ENCODE measurements at places on chromosomes 12 and 14.

DNA sequence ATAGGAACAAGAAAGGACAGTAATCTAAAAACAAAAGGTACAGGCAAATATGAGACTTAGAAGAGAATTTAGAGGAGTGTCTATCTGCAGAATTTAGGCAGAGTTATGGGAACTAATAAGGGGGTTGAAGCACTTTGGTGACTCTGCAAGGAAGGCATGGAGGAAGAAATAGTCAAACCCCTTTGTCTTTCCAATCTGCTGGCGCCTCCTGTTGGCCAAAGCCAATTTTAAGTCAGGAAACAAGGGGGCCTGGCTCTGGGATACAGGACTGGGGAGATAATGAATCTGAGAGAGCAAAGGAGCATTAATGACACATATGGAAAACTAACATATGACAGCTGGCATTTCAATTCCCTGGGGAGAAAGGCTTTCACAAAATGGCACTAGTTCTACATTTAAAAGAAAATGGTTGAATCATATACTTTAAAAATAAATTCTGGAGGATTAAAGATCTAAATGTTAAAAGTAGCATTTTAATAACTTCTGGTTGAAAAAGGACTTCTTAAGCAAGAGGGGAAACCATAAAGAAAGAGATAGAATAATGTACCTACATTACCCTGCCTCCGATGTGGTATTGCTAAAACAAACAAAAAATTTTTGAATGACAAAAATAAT is 48.5 kb upstream of the CSRP2 start:
- H3K4me1 ChIP-seq, result peaks cover 8% of the 10 kb centered on the region
- no peak overlapping the region for H3K27ac ChIP-seq
- H3K36me3 ChIP-seq, result no peaks in the 10 kb centered on the region
- H3K4me3 ChIP-seq, result no peak overlapping the region
- no peaks in the 10 kb centered on the region for H3K27me3 ChIP-seq
- DNase-seq, result peak; percentile 85

GRCh38 chr12:46261646-46262045 is 7.2 kb downstream of the SLC38A1 start:
- no peak overlapping the region for H3K27ac ChIP-seq
- no peak for DNase-seq
- peaks cover 3% of the 10 kb centered on the region for H3K36me3 ChIP-seq
- H3K27me3 ChIP-seq, result no peaks in the 10 kb centered on the region
- peaks cover 33% of the 10 kb centered on the region for H3K4me1 ChIP-seq

DNA sequence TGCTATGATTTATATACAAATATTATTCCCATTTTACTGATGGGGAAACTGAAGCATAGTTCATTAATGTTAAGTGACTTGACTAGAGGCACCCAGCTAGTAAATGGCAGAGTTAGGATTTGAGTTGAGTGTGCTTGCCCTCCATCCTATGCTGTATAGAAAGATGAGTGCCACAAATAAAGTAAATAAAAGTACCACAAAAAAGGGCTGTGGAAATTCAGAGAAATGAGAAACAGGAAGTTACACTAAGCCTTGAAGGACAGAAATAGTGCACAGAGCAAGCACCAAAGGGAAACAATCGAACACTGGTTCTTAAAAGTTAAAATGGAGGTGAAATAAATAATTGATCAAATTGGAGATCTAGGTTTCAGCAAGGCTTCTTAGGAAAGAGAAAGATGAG is 9.2 kb upstream of the ABCD2 start:
- H3K27ac ChIP-seq, result no peak overlapping the region
- no peaks in the 10 kb centered on the region for H3K36me3 ChIP-seq
- no peaks in the 10 kb centered on the region for H3K27me3 ChIP-seq
- peaks cover 5% of the 10 kb centered on the region for H3K4me1 ChIP-seq
- H3K4me3 ChIP-seq, result no peak overlapping the region
- no peak for DNase-seq

GRCh38 chr14:76498976-76499375 is 123.0 kb downstream of the ESRRB start:
- no peaks in the 10 kb centered on the region for H3K36me3 ChIP-seq
- peaks cover 6% of the 10 kb centered on the region for H3K4me1 ChIP-seq
- DNase-seq, result no peak
- no peak overlapping the region for H3K27ac ChIP-seq

DNA sequence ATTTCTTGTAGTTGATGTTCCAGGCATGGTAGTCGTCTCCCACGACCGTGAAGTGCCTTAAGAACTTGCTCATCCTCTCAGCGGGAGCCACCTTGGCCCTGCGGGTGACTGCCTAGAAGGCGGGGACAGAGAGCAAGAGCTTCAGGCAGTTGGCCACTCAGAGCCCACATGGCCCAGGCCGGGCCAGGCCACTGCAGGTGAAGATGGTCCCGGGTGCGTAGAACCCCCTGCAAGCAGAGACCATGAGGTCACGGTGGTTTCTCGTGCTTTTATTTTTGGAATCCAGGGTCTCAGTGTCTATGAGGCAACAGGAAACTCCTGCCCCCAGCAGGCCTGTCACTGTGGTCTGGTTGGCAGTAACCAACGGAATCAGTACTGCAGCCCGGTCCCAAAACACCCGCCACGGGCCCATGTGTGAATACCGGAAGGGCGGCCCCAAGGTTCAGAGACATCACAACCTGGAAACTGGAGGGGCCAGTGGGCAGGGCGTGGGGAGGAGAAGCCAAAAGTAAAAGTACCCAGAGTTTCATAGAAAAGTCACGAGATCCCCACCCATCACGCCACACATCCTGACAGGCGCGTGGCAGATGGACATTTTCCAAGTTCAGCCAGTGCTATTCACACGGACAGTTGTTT is 27.5 kb downstream of the HVCN1 start:
- no peak overlapping the region for H3K4me3 ChIP-seq
- DNase-seq, result no peak
- H3K4me1 ChIP-seq, result no peaks in the 10 kb centered on the region
- H3K36me3 ChIP-seq, result peaks cover 3% of the 10 kb centered on the region
- no peaks in the 10 kb centered on the region for H3K27me3 ChIP-seq

DNA sequence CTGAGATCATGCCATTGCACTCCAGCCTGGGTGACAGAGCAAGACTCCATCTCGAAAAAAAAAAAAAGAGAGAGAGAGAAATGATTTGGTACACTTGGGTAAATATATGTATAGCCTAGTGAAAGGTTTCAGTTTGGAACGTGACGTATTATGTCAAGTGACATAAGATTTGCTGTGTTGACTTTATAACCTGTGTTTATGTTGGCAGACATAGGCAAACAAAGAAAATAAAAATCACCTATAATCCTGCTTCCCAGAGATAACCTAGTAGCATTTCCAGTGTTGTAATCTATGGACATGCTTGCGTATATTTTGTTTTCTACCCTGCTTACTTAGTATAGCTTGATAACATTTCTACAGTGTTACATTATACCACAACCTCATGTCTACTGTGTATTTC is 16.7 kb downstream of the ERG28 start:
- H3K36me3 ChIP-seq, result peaks cover 3% of the 10 kb centered on the region
- H3K27ac ChIP-seq, result no peak overlapping the region
- H3K27me3 ChIP-seq, result no peaks in the 10 kb centered on the region
- H3K4me3 ChIP-seq, result no peak overlapping the region
- H3K4me1 ChIP-seq, result no peaks in the 10 kb centered on the region
- DNase-seq, result no peak

DNA sequence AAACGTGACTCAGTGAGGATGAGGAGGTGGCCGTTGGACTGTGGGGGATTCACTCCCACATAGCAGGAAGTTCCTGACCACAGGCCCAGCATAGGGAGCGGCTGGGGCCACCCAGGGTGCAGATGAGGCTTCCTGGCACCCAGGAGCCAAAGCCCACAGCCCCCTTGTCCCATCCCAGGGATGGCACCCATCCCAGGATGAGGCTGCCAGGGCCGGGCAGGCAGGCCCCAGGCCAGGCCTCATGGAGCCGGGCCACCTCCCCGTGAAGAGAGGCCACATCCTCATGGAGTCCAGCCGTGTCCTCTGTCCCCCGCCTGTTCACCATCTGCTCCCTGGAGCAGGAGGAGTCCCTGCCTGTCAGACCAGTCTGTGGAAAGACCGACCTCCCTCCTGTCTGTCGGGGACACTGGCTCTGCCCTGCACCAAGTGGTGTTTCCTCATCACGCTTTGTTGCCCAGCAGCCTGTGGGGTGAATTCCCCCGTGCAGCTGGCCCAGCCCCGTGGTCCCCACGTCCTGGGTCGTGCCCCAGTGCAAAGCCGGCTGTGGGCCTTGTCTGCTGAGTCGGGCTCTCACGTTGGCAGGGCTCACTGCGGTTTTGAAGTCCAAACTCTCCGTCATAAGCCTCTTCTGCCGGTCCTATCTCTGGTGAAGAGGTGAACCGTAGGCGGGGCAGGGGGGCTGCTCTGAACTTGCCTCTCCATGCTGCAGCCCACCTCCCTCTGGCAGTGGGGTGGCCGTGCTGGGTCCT is 24.5 kb downstream of the MMP17 start:
- H3K4me3 ChIP-seq, result no peak overlapping the region
- H3K36me3 ChIP-seq, result peaks cover under 1% of the 10 kb centered on the region
- no peak for DNase-seq
- H3K27ac ChIP-seq, result no peak overlapping the region

GRCh38 chr12:89701606-89702206 is 6.9 kb downstream of the ATP2B1 start:
- H3K4me3 ChIP-seq, result no peak overlapping the region
- peaks cover 28% of the 10 kb centered on the region for H3K4me1 ChIP-seq
- no peaks in the 10 kb centered on the region for H3K36me3 ChIP-seq

- no peak overlapping the region for H3K27ac ChIP-seq
- H3K27me3 ChIP-seq, result no peaks in the 10 kb centered on the region
- DNase-seq, result no peak
- no peaks in the 10 kb centered on the region for H3K4me1 ChIP-seq
- H3K36me3 ChIP-seq, result peaks cover 50% of the 10 kb centered on the region
Observed at GRCh38 chr12:109504068-109504467, 26.6 kb downstream of the UBE3B start.

- DNase-seq, result no peak
- peaks cover 53% of the 10 kb centered on the region for H3K4me1 ChIP-seq
- peak overlapping the region; percentile 88 for H3K4me3 ChIP-seq
- H3K27me3 ChIP-seq, result no peaks in the 10 kb centered on the region
Observed at GRCh38 chr12:110581931-110582275, 1.2 kb downstream of the PPTC7 start.

DNA sequence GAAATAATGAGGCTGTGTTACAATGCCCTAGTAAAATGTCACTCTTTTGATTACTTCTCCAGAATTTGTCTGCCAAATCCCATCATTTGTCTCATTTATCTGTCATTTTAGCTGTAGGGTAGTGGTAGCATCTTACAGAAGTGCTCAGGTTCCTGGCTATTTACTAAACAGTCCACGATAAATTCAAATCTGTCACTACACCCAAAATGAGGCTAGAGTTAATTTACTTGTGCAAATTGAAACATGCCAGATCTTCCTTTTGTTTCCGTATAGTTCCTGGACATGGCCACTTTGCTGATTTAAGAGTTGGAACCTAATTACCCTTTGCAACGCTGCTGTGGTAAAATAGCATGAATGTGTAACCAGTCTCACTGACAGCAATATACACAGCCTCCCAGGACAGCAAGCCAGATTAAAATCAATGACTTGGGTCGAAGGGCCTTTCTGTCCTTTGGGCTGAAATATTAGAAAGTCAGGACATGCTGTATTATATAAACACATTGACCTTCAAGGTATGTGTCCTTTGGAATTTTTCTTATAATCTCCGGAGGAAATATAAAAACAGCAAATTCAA is 485.4 kb downstream of the MDGA2 start:
- peaks cover 3% of the 10 kb centered on the region for H3K36me3 ChIP-seq
- DNase-seq, result no peak
- no peaks in the 10 kb centered on the region for H3K27me3 ChIP-seq
- H3K27ac ChIP-seq, result no peak overlapping the region
- H3K4me3 ChIP-seq, result no peak overlapping the region

- no peak for DNase-seq
- no peak overlapping the region for H3K4me3 ChIP-seq
- H3K4me1 ChIP-seq, result peaks cover 15% of the 10 kb centered on the region
Observed at GRCh38 chr12:18171571-18171970, 81.6 kb upstream of the RERGL start.

- H3K4me1 ChIP-seq, result no peaks in the 10 kb centered on the region
- H3K27ac ChIP-seq, result no peak overlapping the region
- H3K4me3 ChIP-seq, result no peak overlapping the region
- peaks cover 10% of the 10 kb centered on the region for H3K36me3 ChIP-seq
- no peaks in the 10 kb centered on the region for H3K27me3 ChIP-seq
Observed at GRCh38 chr12:40327535-40327934, 102.7 kb downstream of the LRRK2 start.

DNA sequence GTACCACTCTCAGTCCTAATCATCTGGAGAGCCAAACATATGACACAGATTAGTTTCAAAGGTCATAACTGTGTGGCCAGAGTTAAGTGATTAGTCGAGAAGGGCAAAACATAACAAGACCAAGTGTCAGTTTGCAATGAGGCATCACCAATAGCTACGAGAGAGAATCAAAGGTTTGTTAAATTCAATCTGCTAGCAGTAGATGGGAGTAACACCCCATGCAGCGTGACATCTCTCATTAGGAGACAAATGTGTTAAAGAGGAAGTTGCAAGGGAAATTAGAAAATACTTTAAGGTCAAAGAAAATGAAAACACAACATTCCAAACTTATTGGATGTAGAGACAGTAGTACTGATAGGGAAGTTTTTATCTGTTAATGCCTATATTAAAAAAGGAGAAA is 135.7 kb upstream of the SYT10 start:
- peaks cover 4% of the 10 kb centered on the region for H3K4me1 ChIP-seq
- no peaks in the 10 kb centered on the region for H3K36me3 ChIP-seq
- no peak overlapping the region for H3K4me3 ChIP-seq

DNA sequence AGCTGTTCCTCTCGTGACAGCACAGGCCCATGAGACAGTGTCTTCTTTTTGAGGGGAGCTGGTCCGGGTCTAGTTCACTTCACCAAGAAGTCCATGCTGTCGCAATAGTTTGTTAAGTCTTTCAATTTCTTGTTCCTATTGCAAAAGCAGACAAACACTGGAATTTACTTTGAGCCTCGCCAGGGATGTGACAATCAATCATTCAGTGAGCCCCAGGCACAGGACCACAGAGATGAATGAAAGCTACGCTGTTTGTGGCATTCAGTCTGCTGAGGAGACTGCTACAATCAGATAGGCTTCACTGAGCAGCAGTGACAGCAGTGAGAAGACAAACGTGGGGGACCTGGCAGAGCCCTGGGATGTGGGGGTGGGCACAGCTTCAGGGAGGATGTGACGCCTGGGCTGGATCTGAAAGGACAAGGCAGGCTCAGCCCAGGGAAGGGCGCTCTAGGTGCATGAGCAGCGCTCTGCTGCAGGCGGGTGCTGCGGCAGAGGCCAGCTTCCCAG is 35.5 kb downstream of the TCTN1 start:
- H3K27me3 ChIP-seq, result no peaks in the 10 kb centered on the region
- H3K4me1 ChIP-seq, result peaks cover 7% of the 10 kb centered on the region
- H3K4me3 ChIP-seq, result no peak overlapping the region
- peaks cover 4% of the 10 kb centered on the region for H3K36me3 ChIP-seq
- DNase-seq, result no peak

GRCh38 chr14:73462048-73462715 is 3.8 kb upstream of the NUMB start:
- H3K27me3 ChIP-seq, result no peaks in the 10 kb centered on the region
- no peak overlapping the region for H3K27ac ChIP-seq
- DNase-seq, result no peak
- H3K4me3 ChIP-seq, result no peak overlapping the region

- H3K36me3 ChIP-seq, result peaks cover 9% of the 10 kb centered on the region
- H3K4me1 ChIP-seq, result peaks cover 24% of the 10 kb centered on the region
- no peak for DNase-seq
- peak overlapping the region; percentile 99 for H3K27ac ChIP-seq
- no peaks in the 10 kb centered on the region for H3K27me3 ChIP-seq
Observed at GRCh38 chr12:42325326-42325652, 605 bp downstream of the ZCRB1 start.

- DNase-seq, result no peak
- H3K27ac ChIP-seq, result no peak overlapping the region
- no peaks in the 10 kb centered on the region for H3K36me3 ChIP-seq
Observed at GRCh38 chr14:94805680-94806288, 35.9 kb upstream of the GSC start.
